Muscle of leg (tissue), 16 donors: ENCODE measurements at places on chromosomes 5 and 9. TPM values are rescaled to one million over a fixed set of nuclear protein-coding genes. Genes with fewer than 3 reads are reported as not detected.

The FRMPD1 gene
- total RNA-seq = 7.6 TPM

The IFNA21 gene
- total RNA-seq = not detected

The FOXD4 gene
- total RNA-seq = 0.58 TPM

The PROB1 gene
- total RNA-seq = 18.8 TPM

The PCDHB6 gene
- 0.80 TPM for total RNA-seq

The PCDHGB2 gene
- total RNA-seq = 1.5 TPM

The BAAT gene
- 0.66 TPM for total RNA-seq

The CATSPER3 gene
- total RNA-seq = 0.31 TPM

The PCDHB4 gene
- total RNA-seq = 1.8 TPM

GRCh38 chr5:26942481-26942880 lies 95.9 kb downstream of the CDH9 start:
- no peaks in the 10 kb centered on the region for H3K27me3 ChIP-seq
- H3K36me3 ChIP-seq = no peaks in the 10 kb centered on the region
- DNase-seq = no peak
- H3K27ac ChIP-seq = no peak overlapping the region
- no peak overlapping the region for H3K4me3 ChIP-seq
- no peaks in the 10 kb centered on the region for H3K4me1 ChIP-seq

DNA sequence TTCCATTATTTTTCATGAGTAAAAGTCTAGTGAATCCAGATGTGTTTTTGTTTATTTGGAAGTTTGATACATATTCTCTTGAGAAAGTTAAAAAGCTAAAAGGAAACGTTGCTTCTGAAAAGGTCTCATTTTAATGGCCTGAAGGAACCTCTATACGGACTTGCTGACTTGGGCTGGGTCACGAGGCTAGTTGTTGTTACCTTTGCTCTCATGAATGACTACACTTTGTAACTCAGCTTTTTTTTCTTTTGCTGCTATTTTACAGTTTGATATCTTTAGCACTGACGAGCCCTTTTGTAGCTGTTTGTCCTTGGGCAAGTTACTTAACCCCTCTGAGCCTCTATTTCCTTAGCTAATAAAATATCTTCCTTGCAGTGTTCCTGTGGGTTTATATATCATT lies 211.5 kb downstream of the PCSK5 start:
- peaks cover 5% of the 10 kb centered on the region for H3K36me3 ChIP-seq
- DNase-seq = no peak
- no peaks in the 10 kb centered on the region for H3K27me3 ChIP-seq
- peaks cover 2% of the 10 kb centered on the region for H3K4me1 ChIP-seq

GRCh38 chr9:91560301-91560700 lies 136.7 kb upstream of the NFIL3 start:
- H3K4me1 ChIP-seq = no peaks in the 10 kb centered on the region
- H3K27me3 ChIP-seq = no peaks in the 10 kb centered on the region
- H3K27ac ChIP-seq = no peak overlapping the region
- H3K36me3 ChIP-seq = no peaks in the 10 kb centered on the region
- H3K4me3 ChIP-seq = no peak overlapping the region

DNA sequence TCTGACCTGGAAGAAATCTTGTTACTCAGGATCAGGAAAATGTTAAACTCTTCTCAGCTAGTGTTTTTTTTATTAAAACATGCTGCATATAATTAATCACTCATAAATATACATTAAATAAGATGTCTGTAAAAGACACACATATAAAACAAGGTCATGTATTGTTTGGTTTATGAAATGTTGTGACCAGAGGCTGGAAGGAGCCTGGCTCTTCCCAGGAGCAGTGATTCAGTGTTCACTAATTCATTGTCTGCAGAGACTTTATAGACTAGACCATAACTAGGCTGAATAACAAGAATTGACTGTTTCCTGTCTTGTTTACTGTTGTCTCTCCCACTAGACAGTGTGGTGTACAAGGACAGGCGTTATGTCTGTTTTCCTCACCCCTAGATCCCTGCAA lies 49.1 kb upstream of the ANKRD55 start:
- H3K4me3 ChIP-seq = no peak overlapping the region
- no peaks in the 10 kb centered on the region for H3K27me3 ChIP-seq
- H3K27ac ChIP-seq = no peak overlapping the region
- no peak for DNase-seq
- H3K36me3 ChIP-seq = no peaks in the 10 kb centered on the region

- no peak for DNase-seq
- no peak overlapping the region for H3K4me3 ChIP-seq
- H3K36me3 ChIP-seq = peaks cover 2% of the 10 kb centered on the region
- no peaks in the 10 kb centered on the region for H3K27me3 ChIP-seq
- no peaks in the 10 kb centered on the region for H3K4me1 ChIP-seq
These were observed 42.7 kb downstream of the NR3C1 start for GRCh38 chr5:143360755-143361154.

GRCh38 chr9:83433846-83434245 lies 104.4 kb downstream of the FRMD3 start:
- peaks cover 16% of the 10 kb centered on the region for H3K4me1 ChIP-seq
- peaks cover 2% of the 10 kb centered on the region for H3K27me3 ChIP-seq
- H3K36me3 ChIP-seq = no peaks in the 10 kb centered on the region
- H3K4me3 ChIP-seq = no peak overlapping the region
